ENCODE measurements at places on chromosomes 4 and X.

GRCh38 chr4:149370785-149371420, 444.7 kb downstream of the IQCM start:
- DNase-seq: peak; percentile 23

DNA sequence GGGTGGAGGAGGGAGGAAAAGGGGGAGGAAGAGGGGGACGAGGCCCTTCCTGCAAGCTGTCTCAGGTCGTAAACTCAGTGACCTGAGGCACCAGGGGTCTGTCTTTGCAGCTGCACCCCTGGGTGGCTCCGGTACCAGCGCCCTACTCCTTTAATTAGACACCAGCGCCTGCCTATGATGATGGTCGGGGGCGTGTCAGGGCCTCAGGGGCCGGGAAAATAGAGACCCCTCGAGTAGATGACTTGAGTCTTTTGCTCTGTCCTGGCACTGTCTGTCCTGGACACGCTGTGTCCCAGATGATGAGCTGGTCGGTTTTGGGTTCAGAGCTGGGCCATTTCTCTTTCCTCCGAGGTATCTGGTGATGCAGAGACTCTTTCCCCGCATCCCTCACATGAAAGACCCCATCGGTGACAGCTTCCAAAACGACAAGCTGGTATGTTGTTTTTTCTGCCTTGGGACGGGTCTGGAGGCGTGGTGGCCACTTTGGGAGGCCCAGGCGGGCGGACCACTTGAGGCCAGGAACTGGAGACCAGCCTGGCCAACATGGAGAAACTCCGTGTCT, 11.2 kb downstream of the SLC25A6 start:
- DNase-seq: no peak

DNA sequence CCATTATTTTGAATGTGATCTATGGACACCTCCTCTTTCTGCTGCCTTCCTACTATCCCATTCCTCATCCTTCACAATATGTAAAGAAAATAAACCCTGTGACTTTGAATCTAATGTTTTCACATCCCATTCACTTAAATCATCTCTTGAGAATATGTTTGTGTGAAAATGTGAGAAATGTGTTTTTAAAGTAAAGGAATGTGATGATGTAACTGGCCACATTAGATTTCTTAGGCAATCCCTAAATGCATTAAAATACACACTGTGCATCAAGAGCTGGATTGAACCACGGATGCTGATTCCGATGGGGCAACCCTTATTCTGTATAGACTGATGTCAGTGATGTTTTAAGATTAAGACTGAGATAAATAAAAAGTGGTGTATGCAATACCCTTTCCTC, 558.9 kb upstream of the TENM3 start:
- peak; percentile 72 for DNase-seq

DNA sequence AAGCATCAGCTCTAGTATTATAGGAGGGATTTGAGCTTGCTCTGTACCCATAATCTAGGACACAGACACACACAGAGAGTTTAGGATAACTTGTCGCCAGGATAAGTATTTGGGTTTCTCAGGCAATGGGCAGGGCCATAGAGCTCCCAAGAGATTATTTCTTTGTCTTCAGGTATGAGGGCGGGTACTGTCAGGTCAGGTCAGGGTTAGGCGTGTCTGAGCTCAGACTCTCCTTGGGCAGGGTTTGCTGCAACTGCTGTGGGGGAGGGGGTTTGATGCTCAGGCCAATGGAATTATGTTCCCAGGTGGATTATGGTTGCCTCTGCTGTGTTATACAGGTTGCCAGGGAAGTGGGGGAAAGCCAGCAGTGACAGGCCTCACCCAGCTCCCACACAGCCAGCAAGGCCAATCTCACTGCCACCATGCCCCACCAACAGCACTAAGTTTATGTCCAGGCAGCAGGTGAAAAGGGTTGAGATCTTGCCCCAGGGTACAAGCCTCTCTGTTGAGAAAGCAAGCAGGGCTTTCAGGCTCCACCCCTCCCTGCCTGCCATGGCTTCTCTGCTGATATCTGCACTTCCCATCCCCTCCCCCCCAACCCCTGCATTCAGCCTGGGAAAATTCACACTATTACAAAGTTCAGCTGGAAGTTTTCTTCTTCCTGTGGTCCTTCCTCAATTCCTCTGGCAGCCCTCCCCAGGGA, 101.3 kb downstream of the RRAGB start:
- no peak for DNase-seq

DNA sequence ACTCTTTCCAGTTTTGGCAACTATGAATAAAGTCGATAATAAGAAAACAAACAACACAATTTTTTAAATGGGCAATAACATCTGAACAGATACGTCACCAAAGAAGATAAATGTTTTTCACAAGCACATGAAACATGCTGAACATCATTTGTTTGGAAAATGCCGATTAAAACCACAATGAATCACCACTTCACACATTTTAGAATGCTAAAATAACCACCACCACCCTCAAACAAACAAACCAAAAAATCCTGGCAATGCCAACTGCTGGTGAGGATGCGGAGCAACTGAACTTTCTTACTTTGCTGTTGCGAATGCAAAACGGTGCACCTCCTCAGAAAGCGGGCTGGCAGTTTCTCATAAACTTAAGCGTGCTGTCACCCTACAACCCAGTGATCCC, 115.9 kb downstream of the NSUN7 start:
- no peak for DNase-seq

DNA sequence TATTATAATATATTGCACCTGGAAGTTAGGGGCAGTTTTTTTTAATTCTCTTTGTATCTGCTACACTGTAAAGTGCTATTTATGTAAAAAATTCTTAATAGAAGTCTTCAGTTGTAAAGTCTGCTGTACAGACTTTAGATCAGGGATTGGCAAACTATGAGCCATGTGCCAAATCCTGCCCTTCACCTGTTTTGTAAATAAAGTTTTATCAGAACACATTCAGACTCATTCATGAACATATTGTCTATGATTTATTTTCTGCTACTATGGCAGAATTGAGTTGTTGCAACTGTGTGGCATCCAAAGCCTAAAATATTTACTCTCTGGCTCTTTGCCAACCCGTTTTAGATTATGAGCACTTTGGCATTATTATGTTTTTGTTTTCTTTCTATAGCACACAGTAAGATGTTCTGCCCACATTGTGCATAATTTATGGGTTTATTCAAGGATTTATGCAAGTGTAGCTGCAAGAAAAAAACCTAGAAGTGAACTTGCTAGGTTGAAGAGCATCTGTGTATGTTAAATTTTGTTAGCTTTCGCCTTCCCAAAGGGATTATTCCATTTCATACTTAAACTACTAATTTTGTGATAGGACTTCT, 56.9 kb downstream of the CLCN3 start:
- no peak for DNase-seq

GRCh38 chr4:104491481-104492182, 3.1 kb downstream of the CXXC4 start:
- DNase-seq: no peak

- no peak for DNase-seq
Observed at GRCh38 chr4:158819942-158820786, 51.3 kb downstream of the FNIP2 start.

- DNase-seq: no peak
Observed at GRCh38 chr4:56861360-56861759, 39.9 kb upstream of the SPINK2 start.

DNA sequence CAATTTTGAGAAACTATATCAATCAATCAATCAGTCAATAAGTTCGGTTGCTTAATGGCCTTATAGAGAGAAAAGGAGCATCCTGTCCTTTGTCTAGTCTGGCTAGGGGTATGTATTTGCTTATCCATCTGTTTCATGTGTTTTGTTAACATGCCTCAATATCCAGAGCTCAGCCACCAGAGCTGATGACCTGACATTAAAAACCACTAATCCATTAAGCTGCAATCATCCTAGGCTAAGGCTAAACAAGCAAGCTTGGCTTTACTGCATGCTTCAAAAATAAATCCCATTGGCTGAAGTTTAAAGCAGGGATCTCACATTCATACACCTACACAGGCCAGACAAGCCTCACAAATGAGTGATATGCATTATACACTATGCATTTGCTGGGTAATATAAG, 139.7 kb downstream of the INPP4B start:
- no peak for DNase-seq

- no peak for DNase-seq
Observed at GRCh38 chrX:131609480-131609879, 65.6 kb downstream of the OR13H1 start.

DNA sequence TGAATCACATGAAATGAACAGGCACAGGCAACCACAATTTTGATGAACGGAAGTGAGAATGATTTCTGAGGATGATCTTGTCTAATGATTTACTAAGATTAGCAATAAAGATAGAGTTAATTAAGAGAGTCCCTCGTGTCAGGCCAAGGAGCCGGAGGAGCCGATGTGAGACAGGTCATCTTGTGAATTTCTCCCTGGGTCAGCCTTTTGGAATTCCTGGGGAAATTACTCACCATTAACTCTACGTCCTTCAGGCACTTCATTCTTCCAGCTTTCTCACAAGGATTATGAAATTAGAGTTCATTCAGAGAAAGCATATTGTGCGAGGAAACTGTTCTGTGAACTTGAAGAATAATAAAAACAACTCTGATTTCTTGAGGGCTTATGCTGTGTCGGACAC, 86.7 kb downstream of the PSAPL1 start:
- no peak for DNase-seq

DNA sequence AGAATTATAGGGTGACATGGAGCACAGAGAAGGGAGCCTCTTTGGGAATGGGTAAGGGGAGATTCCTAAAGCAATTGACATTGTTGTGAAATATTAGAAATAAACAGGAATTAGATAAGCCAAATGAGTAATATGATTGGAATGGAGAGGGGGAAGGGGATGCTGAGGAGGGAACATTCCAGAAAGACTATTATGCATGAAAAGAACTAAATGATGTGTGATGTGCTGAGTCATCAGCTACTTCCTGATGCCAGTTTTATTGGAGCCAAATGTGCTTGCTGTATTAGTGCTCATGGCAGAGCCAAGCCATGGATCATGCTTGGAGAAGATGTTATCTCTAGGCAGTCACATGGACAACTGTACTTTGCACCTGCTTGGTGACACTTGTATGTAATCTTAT, 189.0 kb upstream of the HCCS start:
- DNase-seq: peak; percentile 80

DNA sequence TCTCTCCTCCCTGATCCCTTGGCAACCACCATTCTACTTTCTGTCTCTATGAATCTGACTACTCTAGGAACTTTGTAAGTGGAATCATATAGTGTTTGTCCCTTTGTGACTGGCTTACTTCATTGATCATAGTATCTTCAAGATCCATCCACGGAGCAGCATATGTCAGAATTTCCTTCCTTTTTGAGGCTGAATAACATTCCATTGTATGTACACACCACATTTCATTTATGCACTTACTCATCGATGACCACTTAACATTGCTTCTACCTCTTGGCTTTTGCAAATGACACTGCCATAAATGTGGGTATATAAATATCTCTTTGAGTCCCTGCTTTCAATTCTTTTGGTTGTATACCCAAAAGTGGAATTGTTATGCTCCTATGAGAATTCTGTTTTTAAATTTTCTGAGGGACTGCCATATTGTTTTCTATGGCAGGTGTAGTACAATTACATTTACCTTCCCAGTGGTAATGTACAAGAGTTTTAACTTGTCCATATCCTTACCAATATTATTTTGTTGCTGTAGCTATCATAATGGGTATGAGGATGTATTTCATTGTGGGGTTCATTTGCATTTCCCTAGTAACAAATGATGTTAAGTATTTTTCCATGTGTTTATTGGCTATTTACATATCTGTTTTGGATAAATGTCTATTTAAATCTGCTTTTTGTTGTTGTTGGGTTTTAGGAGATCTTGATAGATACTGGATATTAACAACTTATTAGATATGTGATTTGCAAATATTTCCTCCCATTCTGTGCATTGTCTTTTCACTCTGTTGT, 466.1 kb downstream of the C4orf33 start:
- DNase-seq: peak; percentile 12

DNA sequence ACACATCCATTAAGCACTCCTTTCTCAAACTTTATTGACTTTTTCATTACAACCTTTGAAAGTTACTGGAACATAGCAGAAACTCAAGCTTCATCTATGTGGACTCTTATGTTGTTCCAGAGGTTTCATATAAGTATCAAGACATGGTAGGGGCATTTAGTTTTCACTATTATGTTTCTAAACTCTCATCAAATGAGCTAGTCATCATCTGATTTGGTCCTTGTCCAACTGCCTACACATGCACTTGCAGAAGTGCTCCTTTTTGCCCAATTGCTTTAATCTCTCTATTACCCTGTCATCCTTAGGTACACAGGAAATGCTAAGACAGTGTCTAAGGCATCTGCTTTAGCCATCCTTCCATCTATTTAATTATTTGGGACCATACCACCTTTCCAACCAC, 42.2 kb upstream of the EPGN start:
- no peak for DNase-seq

DNA sequence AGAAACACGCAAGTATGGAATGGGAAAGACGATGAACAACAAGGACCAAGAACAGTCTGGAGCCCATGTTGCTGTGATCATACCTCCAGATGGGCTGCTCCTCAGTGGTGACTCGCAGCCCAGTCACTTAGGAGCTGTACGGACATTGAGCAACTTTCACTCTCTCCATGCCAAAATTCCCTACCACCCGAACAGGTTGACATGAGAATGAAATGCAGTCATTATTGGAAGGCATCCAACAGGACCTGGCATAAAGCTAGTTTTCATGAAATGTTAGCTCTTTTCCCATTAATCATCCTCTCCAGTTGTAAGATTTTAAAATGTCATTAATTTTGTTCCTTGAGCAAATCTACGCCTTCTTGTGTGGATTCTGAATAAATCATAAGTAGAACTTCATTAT, 82.7 kb upstream of the GPM6B start:
- peak; percentile 82 for DNase-seq
